ENCODE measurements at places on chromosomes 3 and 15.

GRCh38 chr3:14403619-14404155 lies 1.3 kb downstream of the SLC6A6 start:
- DNase-seq, result peak; percentile 20

DNA sequence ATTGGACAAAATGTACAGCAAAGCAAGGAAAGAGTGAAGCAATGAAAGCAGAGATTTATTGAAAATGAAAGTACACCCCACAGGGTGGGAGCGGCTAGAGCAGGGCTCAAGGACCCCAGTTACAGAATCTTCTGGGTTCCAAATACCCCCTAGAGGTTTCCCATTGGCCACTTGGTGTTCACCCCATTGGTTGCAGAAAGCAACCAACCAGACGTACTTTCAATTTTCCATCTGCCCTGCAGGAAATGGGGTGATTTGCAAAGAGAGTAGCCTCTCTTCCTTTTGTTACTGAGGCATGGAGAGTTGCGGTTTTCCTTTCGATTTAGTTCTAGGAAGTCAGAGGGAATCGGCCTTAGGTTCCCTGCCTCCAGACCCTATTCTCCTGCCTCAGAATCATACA lies 2.4 kb downstream of the PML start:
- no peak for DNase-seq

- DNase-seq, result no peak
These were observed 323.3 kb upstream of the C2CD4B start for GRCh38 chr15:62488387-62488786.

DNA sequence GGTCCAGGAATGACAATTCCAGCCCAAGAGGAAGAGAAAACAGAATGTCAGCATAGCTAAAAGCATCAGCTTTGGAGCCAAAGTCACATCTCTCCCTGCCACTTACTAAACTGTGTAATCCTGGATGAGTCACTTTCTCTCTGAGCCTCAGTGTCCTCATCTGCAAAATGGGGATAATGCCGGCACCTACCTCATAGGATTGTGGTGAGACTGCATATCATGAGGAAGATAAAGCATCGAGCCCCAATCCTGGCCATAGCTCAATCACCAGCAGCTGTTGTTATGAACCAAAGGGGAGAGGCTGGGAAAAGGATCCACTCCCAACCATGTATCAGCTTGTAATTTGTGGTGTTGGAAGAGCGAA lies 9.1 kb downstream of the SLC6A1 start:
- DNase-seq, result no peak

- DNase-seq, result peak; percentile 13
These were observed 868 bp downstream of the BTBD1 start for GRCh38 chr15:83066034-83066733.

- DNase-seq, result no peak
These were observed 17.5 kb downstream of the PIK3R4 start for GRCh38 chr3:130729154-130729553.

DNA sequence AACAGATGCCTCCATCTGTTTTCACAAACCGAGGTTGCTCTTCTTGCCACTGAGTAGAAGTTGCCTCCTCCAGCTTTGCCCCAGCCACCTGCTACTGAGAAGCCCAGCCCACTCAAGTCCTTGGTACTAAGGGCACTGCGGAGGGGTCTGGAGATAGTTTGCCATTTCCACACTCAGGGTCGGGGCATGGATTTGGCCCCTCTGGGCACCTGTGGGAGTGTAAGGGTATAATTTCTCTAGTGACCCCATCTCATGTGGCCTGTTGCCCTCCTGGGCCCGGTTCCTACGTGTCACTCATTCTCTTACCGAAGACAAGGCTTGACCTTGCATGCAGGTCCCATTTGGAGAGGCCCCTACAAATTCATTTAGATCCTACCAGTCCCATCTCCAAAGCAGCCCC lies 79.0 kb downstream of the THSD4 start:
- DNase-seq, result no peak
